ENCODE measurements at places on chromosomes 7 and 10.
A peak's percentile ranks its signal among the peaks of the same experiment; 100 is the strongest.

GRCh38 chr10:33618196-33618595 is 283.7 kb upstream of the NRP1 start:
- no peak for DNase-seq

GRCh38 chr7:80088705-80089104 is 45.9 kb upstream of the GNAI1 start:
- DNase-seq = no peak

DNA sequence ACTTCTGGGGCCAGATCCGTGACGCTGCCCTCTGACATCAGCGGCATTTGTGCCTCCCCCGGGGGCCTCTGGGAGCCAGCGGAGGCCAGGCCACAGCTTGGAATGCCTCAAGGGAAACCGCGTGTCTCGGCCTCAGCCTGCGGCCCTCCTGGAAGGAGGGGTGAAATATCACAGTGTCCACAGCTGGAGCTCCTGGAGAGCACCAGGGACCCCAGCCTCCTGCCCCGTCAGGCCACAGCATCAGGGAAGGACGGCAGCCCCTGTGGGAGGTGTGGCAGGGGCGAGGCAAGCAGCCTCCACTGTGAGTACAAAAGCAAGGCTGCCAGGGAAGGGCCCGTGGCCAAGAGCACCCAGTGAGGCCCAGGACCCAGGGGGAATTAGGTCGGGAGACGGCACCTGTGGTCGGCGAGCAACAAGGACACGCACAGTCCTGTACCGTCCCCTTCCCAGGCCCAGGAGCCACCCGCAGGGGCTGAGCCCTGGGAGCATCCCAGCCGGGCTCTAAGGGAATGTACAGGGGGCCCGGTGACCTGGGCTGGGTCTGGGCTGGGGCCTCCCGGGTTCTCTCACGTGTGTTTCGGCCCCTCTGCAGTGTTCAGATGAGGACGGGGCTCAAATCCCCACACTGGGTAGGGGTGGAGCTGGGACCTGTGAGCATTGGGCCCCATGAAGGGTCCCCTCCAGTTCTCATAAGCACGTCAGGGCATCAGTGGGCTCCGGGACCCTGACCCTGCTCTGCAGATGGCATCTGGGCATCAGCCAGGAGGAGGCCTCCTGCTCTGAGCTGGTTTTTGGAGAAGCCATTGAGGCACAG is 18.7 kb upstream of the KNDC1 start:
- DNase-seq = no peak

DNA sequence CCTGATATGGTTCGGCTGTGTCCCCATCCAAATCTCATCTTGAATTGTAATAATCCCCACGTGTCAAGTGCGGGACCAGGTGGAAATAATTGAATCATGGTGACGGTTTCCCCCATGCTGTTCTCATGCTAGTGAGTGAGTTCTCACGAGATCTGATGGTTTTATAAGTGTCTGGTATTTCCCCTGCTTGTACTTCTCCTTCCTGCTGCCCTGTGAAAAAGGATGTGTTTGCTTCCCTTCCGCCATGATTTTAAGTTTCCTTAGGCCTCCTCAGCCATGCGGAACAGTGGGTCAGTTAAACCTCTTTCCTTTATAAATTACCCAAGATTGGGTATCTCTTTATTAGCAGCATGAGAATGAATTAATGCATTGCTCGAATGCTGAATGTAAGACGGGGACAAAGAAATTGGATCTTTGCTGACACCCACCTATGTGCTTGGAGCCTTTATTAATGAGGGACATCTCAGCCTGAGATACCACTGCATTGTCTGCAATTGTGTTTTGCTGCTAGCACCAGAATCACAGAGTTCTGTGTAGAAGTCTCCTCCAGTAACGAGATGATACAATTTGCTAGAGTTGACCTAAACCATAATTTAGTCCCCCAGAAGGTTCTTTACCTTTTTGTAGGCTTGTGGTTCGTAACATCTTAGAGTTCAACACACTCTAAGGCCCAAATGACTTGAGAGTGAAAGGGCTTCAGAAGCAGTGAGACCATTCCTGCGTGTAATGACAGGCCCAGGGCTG is 28.6 kb downstream of the SLC35B4 start:
- DNase-seq = no peak

DNA sequence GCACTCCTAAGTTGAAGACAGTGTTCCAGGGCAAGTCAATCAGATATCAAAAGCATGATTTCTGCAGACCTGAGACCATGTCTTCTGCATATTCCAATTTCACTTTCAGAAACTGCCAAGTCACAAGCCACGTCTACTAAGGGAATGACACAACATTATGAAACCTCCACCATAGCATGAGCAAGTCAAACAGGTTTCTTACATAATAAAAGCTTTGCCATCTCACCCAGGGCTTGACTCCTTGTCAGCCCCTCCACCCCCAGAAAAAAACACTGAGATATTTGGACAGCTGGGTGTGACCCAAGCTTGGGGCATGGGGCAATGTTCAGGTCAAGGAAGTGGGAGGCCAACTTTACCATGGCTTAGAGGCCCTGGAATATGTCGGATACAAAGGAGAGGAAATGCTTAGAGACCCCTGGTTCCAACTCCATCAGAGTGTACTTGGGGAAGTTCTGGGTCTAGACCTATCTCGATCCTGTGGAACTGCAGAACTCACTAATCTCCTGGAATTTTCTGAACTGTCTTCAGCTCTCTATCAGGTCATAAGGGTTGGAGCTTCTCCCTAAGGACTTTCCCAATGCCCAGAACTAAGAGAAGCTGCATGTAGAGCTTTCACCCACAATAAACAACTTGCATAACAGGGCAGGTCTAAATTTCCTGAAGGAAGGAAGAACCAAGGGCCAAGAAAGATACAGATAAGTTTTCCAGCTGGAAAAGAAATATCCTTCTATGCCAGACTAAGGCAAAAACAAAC is 80.6 kb upstream of the NAMPT start:
- peak; percentile 48 for DNase-seq

GRCh38 chr10:11043039-11043438 is 25.4 kb downstream of the CELF2 start:
- DNase-seq = no peak

DNA sequence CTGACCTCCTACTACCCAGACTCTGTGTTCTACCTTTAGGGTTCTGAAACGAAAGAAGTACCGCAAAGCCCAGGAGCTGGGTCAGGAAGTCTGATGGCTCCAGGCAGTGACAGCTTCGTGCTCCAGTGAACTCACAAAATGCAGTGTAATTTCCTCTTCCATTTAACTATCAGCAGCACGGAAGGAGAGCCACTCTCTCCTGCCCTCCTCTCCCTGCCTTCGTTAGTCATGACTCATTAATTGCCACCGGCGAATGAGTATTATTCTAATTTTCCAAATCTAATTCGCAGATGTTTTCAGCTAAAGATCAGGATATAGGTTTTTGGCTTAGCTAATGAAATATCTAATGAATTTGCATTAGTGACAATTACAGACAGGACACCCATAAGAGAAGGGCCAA is 1262.0 kb downstream of the TYW1 start:
- DNase-seq = no peak

DNA sequence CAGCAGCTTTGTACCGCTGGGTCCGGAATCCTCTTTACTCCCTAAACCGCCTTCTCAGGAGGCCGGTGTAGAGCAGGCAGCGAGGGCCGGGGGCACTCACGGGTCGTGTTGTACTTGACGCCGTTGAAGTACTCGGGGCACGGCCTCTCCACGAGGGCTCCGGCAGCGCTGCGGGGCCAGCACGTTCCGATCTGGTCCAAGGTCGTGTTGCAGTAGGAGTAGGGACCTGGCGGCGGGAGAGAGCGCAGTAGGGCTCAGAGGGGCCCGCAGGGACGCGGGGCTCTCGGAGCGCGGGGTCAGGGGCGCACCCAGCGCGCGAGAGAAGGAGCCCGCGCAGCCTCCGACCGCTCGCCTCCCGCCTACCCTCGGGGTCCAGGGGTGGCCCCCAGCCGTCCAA is 443 bp downstream of the CRHR2 start:
- no peak for DNase-seq

GRCh38 chr10:25393621-25394020 is 218.8 kb downstream of the GPR158 start:
- DNase-seq = no peak

GRCh38 chr10:60883187-60883586 is 60.8 kb downstream of the RHOBTB1 start:
- DNase-seq = no peak

DNA sequence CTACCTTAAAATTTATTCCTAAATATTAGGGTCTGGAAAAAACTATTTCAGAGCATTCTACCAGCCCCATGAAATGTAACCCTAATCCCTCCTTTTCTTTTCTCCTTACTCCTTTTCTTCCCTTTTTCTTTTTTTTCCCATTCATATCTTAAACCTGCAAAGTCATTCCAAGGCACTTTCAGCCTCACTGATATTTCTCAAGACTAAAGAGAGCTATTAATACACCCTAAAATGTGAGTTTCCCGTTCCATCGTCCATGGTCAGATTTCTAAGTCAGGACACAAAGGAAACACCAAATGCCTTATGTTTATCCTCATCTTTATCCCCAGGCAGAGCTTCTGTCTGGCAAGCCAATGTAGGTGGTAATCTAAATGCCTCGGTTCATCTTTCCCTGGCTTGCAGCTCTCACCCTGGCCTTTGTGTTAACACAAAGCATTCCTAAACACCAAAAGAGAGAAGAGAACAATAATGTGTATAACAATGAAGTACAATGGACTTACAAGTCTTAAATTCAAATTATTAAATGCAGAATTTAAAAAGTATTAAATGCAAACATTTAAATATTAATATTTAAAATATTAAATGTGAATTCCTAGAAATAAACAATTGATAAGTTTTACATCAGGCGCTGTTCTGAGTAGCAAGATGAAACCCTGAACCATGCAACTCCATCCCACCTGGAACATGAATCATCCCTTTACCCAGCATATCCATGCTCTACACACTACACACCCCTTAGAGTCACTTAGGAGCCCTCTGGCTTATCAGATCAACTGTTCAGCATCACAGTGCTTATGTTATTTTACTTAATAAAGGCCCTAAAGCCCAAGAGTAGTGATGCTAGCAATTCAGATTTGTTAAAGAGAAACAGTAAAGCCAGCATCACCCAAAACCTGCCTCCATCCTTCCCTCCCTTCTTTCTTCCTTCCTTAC is 26.8 kb downstream of the MICU1 start:
- DNase-seq = no peak

GRCh38 chr10:51733057-51733456 is 33.7 kb upstream of the CSTF2T start:
- no peak for DNase-seq

- no peak for DNase-seq
These were observed 514.4 kb downstream of the INHBA start for GRCh38 chr7:41188163-41189130.

DNA sequence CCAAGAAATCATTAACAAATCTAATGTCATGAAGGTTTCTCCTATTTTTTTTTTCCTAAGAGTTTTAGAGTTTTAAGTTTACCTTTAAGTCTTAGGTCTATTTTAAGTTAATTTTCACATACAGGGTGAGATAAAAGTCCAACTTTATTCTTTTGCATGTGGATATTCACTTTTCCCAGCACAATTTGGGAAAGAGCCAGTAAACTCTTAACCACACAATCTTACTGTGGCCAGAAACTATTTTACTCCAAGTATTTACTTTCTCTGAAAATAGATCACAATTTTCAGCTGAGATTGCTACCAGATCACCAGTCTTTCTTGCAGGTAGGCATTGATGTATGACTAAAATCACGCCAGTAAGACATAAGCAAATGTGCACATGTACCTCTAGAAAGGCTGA is 728.5 kb downstream of the TNS3 start:
- no peak for DNase-seq

DNA sequence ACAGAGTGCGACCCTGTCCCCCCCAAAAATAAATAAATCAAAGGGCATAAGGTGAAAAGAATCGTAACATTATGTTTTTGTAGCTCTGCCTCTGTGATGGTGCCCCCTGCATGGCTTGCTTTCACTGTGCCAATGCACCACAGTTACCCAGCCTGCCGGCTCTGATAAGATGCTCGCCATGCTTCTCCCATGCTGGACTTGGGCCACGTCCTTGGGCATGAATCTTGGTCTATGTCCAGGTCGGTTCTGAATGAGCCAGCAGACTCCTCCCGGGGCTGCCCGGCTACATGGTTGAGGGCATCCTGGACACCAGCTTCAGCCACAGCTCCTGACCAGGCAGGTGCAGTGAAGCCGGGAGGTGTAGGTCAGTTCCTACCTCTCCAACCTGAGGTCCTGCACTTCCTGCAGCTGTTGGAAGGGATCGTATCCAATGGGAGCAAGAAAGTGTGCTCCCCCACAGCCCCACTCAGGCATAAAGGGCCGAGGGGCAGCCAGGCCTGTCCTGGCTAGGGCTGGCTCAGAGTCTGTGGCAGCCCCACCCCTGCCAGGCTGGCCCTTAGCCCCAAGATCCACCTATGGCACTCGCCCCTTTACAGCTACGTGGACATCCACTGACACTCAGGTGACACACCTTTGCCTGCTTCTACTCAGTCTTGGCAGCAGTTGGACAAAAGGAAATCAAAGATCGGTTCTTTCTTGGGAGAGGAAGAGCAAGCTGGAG is 34.1 kb downstream of the CHST3 start:
- DNase-seq = no peak

DNA sequence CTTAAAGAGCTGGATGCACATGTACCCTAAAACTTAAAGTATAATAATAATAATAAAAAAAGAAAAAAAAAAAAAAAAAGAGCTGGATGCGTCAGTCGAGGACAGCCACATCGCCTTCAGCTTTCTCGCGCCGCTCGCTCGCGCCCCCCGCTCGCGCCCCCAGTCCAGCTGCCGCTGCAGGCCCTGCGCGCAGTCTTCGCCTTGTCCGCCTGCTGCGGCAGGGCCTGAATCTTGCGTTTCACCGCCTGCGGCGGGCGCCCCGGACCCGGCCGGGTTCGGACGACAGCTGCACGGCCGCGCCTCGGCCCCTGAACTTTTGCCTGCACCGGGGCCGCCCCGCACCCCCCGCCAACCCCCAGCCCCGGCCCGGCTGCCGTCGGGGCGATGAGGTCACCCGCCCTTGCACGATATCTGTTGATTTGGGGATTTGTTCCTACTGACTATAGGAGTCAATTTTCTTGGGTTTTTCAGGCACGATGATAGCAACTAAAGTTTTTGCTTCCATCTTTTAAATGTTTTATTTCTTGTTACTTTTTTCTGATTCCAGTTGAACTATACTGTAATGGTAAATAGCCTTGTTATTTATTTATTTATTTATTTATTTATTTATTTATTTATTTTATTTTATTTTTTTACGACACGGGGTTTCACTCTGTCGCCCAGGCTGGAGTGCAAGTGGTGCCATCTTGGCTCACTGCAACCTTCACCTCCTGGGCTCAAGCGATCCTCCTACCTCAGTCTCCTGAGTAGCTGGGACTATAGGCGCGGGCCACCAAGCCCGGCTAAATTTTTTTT is 33.5 kb upstream of the CPN1 start:
- no peak for DNase-seq

- DNase-seq = no peak
These were observed 12.2 kb upstream of the RSBN1L start for GRCh38 chr7:77684030-77684429.

GRCh38 chr7:36291387-36292316 is 98.0 kb upstream of the ANLN start:
- peak; percentile 15 for DNase-seq

- no peak for DNase-seq
These were observed 198.9 kb downstream of the WDR37 start for GRCh38 chr10:1255118-1255517.

DNA sequence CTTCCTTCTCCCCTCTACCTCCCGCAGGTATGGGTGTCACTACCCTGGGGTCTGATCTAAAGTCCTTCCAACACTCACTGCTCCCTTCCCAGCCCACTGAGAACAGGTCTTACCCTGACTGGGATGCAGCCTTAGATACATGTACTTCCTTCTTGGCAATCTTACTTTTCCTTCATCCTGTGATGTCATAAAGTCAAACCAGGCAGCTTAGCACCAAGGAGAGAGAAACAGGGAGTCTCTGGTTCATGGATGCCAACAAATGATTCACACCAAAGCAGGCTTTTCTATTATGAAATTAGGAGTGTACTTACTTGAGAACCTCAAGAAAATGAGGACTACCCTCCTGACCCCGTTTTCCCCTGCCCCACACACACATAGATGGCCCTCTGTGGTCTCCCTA is 111.0 kb upstream of the KMT2E start:
- no peak for DNase-seq

All from GM12864 (cell line).